Effector CD4-positive, alpha-beta T cell (primary cell): ENCODE measurements at places on chromosomes 5 and 9.

DNA sequence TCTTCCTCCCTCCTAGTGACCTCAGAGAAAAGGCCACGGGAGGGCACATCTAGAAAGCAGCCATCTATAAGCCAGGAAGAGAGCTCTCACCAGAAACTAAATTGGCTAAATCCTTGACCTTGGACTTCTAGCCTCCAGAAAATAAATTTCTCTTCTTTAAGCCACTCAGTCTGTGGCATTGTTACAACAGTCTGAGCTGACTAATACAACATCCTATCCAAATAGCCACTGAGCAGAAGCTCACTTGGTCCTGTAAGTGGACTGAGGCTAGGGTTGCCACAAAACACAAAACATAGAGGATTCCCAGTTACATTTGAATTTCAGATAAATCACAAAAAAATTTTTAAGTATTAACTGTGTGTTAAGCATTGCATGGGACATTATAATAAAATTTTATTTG, 383.4 kb downstream of the MLLT3 start:
- no peak for DNase-seq

- DNase-seq: no peak
Measured at GRCh38 chr5:59287361-59287760, 606.2 kb downstream of the PDE4D start.

DNA sequence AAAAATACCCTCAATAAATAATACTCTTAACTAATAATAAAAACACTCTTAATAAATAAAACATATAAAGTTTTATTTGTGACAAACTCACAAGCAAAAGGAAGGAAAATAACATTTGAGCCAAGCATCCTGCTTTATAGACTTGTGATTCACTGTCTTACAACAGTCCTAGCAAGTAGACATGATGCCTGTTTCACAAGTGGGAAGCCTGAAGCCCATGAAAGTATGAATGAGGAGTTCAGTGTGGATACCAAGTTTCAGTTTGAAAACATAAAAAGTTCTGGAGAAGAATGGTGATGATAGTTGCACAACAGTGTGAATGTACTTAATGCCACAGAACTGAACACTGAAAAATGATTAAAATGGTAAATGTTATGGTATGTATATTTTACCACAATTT, 10.9 kb downstream of the HABP4 start:
- DNase-seq: no peak

- no peak for DNase-seq
Measured at GRCh38 chr5:1180841-1181271, 20.5 kb upstream of the SLC6A19 start.

DNA sequence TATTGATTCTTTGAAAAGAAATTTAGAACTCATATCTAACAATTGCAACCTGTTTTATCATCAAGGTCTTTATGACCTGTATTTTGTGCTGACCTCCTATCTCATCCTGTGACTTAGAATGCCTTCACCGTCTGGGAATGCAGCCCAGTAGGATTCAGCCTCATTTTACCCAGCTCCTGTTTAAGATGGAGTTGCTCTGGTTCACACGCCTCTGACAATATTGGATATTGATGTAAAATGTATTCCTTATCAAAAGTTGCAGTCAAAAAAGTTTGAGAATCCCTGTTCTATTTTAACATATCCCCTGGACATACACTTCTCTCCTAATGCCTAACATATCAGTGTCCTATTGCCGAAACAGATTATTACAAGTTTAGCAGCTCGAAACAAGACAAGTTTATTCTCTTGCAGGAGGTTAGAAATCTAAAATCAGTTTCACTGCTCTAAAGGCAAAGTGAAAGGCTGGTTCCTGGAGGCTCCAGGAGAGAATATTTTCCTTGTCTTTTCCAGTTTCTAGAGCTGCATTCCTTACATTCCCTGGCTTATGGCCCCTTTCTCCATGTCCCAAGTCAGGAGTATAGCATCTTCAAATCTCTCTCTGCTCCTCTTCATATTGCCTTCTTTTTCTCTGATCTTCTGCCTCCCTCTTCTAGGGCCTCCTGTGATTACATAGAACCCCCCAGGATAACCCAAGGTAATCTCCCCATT, 31.5 kb upstream of the LVRN start:
- DNase-seq: no peak
